ENCODE measurements at places on chromosomes 7 and 10.
A peak's percentile ranks its signal among the peaks of the same experiment; 100 is the strongest.

GRCh38 chr7:40711706-40712105 is 576.9 kb downstream of the SUGCT start:
- no peaks in the 10 kb centered on the region for H3K27me3 ChIP-seq
- H3K36me3 ChIP-seq, result no peaks in the 10 kb centered on the region
- H3K27ac ChIP-seq, result no peak overlapping the region
- peaks cover 3% of the 10 kb centered on the region for H3K4me1 ChIP-seq
- H3K4me3 ChIP-seq, result no peak overlapping the region

DNA sequence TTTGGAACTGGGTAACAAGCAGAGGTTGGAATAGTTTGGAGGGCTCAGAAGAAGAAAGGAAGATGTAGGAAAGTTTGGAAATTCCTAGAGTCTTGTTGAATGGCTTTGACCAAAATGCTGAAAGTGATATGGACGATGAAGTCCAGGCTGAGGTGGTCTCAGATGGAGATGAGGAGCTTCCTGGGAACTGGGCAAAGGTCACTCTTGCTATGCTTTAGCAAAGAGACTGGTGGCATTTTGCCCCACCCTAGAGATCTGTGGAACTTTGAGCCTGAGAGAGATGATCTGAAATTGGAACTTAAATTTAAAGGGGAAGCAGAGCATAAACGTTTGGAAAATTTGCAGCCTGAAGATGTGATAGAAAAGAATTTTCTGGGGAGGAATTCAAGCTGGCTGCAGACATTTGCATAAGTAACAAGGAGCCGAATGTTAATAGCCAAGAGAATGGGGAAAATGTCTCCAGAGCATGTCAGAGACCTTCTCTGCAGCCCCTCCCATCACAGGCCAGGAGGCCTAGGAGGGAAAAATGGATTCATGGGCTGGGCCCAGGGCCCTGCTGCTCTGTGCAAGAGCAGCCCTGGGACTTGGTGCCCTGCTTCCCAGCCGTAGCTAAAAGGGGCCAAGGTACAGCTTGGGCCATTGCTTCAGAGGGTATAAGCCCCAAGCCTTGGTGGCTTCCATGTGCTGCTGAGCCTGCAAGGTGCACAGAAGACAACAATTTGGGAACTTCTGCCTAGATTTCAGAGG is 3.6 kb downstream of the PDSS1 start:
- DNase-seq, result no peak
- no peaks in the 10 kb centered on the region for H3K36me3 ChIP-seq
- H3K27me3 ChIP-seq, result no peaks in the 10 kb centered on the region
- H3K4me1 ChIP-seq, result peaks cover 2% of the 10 kb centered on the region

DNA sequence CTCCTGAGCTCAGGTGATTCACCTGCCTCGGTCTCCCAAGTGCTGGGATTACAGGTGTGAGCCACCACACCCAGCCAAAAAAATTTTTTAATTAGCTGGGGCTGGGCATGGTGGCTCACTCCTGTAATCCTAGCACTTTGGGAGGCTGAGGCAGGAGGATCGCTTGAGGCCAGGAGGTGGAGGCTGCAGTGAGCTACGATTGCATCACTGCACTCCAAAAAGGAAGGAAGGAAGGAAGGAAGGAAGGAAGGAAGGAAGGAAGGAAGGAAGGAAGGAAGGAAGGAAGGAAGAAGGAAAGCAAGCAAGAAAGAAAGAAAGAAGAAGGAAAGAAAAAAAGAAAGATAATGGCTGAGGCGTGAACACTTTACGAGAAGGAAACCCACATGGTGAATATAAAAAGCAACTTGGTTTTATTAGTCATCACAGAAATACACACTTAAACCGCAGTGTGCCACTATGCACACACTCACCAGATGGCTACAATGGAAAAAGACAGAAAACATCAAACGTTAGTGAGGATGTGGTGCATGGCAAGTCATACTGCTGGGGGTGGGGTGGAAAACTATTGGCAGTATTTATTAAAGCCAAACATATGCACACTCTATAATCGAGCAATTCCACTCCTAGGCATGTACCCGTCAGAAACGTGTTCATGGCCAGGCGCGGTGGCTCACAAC is 4.4 kb upstream of the CCL26 start:
- H3K4me1 ChIP-seq, result peaks cover 8% of the 10 kb centered on the region
- H3K27ac ChIP-seq, result no peak overlapping the region
- no peak overlapping the region for H3K4me3 ChIP-seq
- DNase-seq, result no peak
- H3K27me3 ChIP-seq, result no peaks in the 10 kb centered on the region

DNA sequence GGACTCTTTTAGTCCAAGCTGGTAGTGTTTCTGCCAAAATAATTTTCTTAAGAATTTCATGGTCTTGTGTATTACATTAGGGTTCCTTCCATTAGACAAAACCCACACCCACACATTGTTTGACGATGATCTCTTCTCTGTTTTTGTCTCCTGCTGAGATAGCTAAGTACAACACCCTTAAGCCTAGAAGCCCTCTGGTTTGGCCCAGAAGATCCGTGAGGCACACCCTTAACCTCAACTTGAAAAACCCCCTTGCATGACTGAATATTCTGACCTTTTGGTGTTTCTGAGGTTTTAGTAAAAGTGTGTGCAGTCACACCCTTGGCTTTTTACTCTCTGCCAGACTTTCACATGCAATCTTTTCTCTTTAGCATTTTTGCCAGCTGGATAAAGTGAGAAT is 29.3 kb upstream of the ERCC6 start:
- H3K36me3 ChIP-seq, result no peaks in the 10 kb centered on the region
- no peaks in the 10 kb centered on the region for H3K27me3 ChIP-seq
- no peak overlapping the region for H3K4me3 ChIP-seq
- H3K27ac ChIP-seq, result no peak overlapping the region
- no peaks in the 10 kb centered on the region for H3K4me1 ChIP-seq

DNA sequence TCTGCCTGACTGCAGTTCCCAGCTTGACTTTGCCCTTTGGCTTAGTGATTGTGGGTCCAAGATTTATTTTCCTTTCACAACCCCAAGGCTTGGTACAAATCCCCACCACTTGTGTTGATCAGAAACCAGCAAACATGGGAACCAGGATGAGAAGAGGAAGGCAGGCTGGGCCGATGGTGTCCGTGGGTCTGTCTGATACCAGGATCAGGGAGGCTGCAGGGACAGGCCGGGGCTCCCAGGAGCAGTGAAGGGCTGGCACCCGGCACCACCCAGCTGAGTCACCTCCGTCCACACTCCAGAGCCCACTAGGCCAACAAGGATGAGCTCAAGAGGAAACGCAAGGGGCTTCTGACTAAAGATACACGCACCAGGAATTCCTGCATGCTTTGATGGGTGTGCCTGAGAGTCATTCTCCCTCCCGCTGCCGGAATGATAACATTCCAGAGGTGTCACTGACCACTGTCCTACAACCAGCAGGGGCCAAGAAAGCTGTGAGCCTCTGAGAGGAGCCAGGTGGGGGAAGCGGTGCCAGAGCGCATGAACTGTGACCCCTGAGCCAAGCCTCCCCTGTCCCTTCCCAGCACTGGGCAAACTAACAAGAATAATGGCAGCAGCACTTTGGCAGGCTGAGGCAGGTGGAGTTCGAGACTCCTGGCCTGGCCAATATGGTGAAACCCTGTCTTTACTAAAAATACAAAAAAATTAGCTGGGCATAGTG is 29.2 kb upstream of the PROSER2 start:
- no peak overlapping the region for H3K27ac ChIP-seq
- no peak for DNase-seq
- H3K36me3 ChIP-seq, result no peaks in the 10 kb centered on the region

- DNase-seq, result no peak
- no peaks in the 10 kb centered on the region for H3K36me3 ChIP-seq
- H3K27me3 ChIP-seq, result no peaks in the 10 kb centered on the region
- H3K4me3 ChIP-seq, result no peak overlapping the region
- H3K27ac ChIP-seq, result no peak overlapping the region
Observed at GRCh38 chr10:36578306-36578705, 547.1 kb upstream of the ANKRD30A start.

DNA sequence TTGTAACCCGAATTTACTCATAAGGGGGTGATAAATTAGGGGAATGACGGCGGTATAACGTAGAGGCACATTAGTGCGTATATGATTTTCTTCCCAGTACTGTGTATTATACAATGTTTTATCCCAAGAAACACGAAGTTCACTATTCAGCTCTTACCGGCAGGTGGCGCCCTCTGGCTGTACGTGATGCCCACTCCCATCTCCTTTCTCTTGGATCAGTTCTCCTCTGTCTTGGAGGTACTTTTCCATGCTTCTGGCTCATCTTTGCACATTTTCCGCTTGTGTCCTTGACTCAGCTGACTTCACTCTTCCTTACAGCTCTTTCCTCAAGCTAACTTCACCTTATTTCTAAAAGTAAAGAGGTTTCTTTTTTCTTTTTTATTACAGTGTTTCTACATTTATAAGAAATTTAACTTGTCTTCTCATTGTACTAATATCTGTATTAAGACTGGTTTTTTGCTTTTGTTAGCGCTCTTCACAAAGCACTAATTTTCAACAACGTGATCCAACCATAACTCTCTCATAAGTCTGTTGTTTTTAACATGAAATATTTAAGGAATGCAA is 21.3 kb downstream of the TMEM176B start:
- H3K4me1 ChIP-seq, result no peaks in the 10 kb centered on the region
- H3K4me3 ChIP-seq, result no peak overlapping the region
- DNase-seq, result peak; percentile 92
- no peaks in the 10 kb centered on the region for H3K27me3 ChIP-seq

DNA sequence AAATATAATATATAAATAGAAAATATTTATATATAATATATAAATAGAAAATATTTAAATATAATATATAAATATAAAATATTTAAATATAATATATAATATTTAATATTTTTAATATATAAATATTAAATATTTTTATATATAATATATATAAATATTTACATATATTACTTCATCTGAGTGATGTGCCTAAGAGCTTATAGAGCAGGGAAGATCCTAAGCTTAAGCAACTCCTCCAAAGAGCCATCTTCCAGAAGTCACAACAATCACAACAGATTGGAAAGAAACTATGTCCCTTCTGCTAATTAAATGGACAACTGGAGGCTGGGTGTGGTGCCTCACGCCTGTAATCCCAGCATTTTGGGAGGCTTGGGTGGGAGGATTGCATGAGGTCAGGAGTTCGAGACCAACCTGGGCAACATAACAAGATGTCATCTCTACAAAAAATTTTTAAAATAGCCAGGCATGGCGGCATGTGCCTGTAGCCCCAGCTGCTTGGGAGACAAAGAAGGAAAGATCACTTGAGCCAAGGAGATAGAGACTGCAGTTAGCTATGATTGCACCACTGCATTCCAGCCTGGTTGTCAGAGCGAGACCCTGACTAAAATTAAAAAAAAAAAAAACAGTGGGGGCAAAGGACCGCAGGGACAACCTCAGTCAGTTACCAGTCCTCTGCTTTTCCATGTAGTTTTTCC is 198.7 kb downstream of the SKIDA1 start:
- H3K36me3 ChIP-seq, result no peaks in the 10 kb centered on the region
- H3K27ac ChIP-seq, result no peak overlapping the region
- DNase-seq, result no peak
- no peak overlapping the region for H3K4me3 ChIP-seq
- no peaks in the 10 kb centered on the region for H3K27me3 ChIP-seq

DNA sequence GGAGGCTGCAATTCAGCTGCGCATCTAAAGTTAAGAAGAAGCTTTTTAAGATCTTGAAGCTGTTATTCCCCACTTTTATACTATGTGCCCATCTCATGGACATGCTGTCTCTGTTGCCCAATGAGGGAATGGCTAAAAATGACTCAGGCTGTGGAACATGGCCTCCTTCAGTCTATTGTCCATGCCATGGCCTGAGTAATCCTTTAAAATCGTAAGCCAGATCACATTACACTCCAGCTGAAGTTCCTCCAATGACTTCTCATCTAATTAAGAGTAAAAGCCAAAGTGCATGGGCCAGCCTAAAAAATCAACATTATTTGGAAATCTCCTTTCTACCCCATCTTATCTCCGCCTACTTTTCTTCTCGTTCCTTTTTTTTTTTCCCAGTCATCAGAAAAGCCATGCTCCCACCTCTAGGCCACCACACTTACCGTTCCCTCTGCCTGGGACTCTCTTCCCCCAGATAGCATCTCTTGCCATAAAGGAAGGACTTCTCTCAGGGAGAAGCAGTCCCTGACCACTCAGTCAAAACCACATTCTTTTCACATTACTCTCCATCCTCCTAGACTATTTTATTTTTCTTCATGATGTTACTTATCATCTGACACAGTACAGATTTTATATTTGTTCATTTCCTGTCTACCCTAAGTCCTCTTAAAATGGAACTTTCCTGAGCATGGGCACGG is 337.4 kb downstream of the PRPF18 start:
- DNase-seq, result no peak
- peaks cover 4% of the 10 kb centered on the region for H3K4me1 ChIP-seq
- H3K27me3 ChIP-seq, result no peaks in the 10 kb centered on the region

GRCh38 chr7:50207686-50208255 is 96.7 kb upstream of the IKZF1 start:
- H3K27me3 ChIP-seq, result no peaks in the 10 kb centered on the region
- DNase-seq, result no peak
- no peaks in the 10 kb centered on the region for H3K36me3 ChIP-seq
- no peak overlapping the region for H3K27ac ChIP-seq
- H3K4me1 ChIP-seq, result no peaks in the 10 kb centered on the region
- H3K4me3 ChIP-seq, result no peak overlapping the region

DNA sequence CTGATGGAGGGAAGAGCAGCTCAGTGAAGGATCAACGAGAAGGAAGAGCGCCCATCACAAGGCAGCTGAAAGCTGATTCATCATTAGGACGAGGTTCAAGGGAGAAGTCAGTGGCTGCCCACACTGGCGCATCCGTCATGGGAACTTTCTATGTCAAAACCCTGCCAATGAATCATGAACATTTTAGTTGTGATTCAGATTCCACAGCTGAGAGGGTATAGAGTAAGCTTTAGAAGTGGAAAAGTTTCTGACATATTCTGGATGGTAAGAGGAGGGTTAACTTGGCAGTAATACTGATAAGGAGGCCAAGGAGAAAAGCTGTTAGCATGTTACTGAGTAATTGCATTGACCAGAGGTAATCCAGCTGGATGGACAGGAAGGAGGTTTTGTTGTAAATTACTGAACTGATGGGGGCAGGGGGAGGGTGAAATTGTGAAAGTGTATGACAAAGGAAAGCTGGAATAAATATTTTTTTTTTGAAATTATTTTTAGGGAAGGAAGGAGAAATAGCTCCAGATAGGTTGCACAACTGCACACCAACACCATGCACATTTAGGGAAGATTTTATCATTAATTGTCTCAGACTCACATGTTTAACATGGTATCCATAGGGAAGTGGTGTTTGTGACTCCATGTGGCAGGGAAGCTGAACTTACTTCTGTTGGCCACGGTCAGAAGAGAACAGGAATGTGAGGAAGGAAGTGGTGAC is 78.3 kb upstream of the NRP1 start:
- no peaks in the 10 kb centered on the region for H3K36me3 ChIP-seq
- H3K27ac ChIP-seq, result no peak overlapping the region
- H3K4me3 ChIP-seq, result no peak overlapping the region
- no peak for DNase-seq
- peaks cover 5% of the 10 kb centered on the region for H3K4me1 ChIP-seq
- no peaks in the 10 kb centered on the region for H3K27me3 ChIP-seq

- no peaks in the 10 kb centered on the region for H3K27me3 ChIP-seq
- DNase-seq, result no peak
- no peaks in the 10 kb centered on the region for H3K4me1 ChIP-seq
- H3K4me3 ChIP-seq, result no peak overlapping the region
Observed at GRCh38 chr7:115679976-115680375, 350.6 kb downstream of the TFEC start.

- H3K27ac ChIP-seq, result peak overlapping the region; percentile 100
- peak; percentile 73 for DNase-seq
- H3K4me3 ChIP-seq, result peak overlapping the region; percentile 87
- peaks cover 8% of the 10 kb centered on the region for H3K4me1 ChIP-seq
- no peaks in the 10 kb centered on the region for H3K27me3 ChIP-seq
- H3K36me3 ChIP-seq, result no peaks in the 10 kb centered on the region
Observed at GRCh38 chr7:116952635-116953371, 498 bp upstream of the ST7 start.

GRCh38 chr7:93736668-93737369 is 153.7 kb downstream of the TFPI2 start:
- no peak overlapping the region for H3K27ac ChIP-seq
- no peaks in the 10 kb centered on the region for H3K4me1 ChIP-seq
- no peaks in the 10 kb centered on the region for H3K36me3 ChIP-seq
- DNase-seq, result no peak
- no peak overlapping the region for H3K4me3 ChIP-seq

Measured in ovary (tissue), 10 donors.